ENCODE measurements at places on chromosomes 16 and 17.
A peak's percentile ranks its signal among the peaks of the same experiment; 100 is the strongest.

DNA sequence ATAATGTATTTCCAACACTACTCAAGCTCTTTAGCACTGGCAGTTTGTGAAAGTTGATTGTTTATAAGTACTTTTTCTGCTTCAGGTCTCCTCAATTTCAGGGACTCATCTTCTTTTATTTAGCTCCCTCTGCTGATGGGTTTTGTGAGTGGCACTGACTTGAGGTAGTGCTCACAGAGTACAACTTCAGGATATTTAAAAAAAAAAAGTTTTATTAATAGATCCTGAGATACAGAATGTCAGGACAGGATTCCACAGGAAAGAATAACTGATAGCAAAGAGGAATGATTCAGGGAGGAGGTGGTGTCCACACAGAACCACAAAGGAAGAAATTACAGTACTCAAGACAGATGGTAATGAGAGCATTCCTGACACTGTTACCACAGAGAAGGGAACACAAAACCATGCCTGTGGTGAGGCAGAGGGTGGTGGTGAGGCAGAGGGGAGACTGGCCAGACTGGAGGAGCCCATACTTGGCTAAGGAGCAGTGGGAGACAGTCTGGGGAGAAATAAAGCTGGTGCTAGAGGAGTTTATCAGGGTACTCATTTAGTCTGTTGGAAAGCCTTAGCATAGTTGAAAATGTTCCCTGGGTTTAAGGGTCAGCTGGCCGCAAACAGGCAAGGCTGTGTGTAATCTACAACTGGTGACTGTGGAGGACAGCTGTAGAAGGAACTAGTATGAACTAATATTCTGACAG is 63.7 kb downstream of the SPAG9 start:
- DNase-seq, result peak; percentile 77

- DNase-seq, result no peak
Observed at GRCh38 chr16:52367821-52368220, 179.1 kb downstream of the TOX3 start.

DNA sequence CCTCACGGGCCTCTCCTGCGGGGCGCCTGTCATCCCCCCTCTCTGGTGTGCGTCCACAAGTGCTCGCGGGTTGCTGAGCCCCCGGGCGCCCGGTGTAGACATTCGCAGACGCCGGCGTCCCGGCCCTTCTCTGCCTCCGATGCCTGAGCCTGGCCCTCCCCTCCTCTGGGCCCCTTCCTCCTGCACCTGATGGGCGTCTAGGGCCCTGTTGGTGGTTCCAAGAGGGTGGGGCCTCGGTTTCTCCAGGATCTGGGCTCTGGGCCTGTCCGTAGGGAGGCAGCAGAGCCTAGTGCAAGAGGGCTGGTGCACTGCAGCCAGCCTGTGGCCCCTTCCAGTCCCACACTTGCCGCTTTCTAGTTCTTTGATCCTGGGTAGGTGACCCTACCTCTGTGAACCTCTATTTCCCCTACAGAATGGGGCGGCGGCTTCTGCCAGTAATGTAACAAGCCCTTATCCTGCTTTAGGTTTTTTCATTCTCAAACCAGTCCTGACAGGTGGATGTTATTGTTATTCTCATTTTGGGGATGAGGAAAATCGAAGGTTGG is 623 bp downstream of the E4F1 start:
- DNase-seq, result peak; percentile 66

DNA sequence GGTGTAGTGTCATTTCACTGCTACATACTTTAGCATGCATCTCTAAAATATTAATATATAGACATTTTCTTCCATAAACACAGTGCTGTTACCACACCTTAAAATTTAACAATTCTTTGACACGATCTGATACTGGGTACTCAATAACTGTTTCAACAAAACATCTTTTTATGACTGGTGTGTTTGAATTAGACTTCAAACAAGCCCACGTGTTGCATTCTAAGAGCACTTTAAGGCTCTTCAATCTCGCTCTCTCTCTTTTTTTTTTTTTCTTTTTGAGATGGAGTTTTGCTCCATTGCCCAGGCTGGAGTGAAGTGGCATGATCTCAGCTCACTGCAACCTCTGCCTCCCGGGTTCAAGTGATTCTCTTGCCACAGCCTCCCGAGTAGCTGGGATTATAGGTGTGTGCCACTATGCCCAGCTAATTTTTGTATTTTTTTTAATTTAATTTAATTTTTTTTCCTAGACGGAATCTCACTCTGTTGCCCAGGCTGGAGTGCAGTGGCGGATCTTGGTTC is 15.8 kb upstream of the SLC46A1 start:
- DNase-seq, result no peak

DNA sequence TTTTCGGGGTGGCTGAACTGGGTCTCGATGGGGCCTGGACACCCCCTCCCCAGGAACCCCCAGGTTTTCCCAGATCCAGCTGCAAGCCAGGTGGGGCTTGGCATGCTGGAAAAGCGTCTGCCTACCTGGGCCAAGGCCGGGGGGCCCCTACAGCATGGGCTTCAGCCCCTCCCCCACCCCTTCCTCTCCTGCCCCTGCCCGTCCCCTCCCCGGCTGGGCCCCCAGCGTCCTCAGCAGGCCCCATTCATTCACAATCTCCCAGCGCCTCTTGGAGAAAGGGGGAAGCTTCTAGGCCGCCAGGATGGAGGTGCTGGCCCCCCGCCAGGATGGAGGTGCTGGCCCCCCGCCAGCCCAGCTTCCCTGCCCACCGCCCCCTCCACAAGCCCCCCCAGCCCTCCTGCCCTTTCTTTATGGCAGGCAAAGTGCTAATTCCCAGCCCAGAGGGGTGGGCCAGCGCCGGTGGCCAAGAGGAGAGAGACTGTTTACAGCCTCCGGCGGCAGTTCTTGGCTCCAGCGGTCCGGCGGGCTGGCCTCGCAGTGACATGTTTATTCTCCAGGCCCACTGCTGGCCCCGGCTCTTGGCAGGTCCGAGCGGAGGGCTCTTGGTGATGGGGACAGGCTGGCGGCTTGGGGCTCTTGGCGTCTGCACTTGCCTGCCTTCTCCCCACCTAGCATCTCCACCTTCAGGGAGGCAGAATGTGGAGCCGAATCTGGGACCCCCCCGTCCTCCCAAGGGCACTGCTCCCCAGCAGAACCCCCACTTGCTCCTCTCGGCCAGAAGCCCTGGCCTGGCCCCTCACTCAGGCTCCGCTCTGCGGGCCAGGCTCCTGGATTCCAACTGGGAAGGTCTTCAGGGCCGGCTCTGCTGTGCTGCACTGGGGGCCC is 94.4 kb upstream of the CIBAR2 start:
- no peak for DNase-seq

- DNase-seq, result no peak
Observed at GRCh38 chr16:8888951-8889892, 7.1 kb downstream of the LITAFD start.

DNA sequence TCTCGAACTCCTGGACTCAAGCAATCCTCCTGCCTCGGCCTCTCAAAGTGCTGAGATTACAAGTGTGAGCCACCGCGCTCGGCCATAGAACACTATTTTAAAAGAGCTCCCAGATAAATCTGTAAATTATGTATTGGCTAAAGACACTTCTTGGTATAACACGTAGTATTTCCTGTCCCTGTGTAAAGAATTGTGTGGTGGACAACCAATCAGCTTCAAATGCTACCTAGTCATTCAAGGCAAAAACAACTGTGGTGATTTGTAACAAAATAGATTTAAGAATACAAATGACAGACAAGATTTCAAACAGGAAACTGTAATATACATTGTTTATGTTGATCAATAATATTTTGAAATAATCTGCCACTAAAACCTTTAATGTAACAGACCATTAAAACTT is 14.6 kb downstream of the CRLF3 start:
- no peak for DNase-seq

- DNase-seq, result no peak
Observed at GRCh38 chr16:78689028-78689427, 589.6 kb downstream of the WWOX start.

DNA sequence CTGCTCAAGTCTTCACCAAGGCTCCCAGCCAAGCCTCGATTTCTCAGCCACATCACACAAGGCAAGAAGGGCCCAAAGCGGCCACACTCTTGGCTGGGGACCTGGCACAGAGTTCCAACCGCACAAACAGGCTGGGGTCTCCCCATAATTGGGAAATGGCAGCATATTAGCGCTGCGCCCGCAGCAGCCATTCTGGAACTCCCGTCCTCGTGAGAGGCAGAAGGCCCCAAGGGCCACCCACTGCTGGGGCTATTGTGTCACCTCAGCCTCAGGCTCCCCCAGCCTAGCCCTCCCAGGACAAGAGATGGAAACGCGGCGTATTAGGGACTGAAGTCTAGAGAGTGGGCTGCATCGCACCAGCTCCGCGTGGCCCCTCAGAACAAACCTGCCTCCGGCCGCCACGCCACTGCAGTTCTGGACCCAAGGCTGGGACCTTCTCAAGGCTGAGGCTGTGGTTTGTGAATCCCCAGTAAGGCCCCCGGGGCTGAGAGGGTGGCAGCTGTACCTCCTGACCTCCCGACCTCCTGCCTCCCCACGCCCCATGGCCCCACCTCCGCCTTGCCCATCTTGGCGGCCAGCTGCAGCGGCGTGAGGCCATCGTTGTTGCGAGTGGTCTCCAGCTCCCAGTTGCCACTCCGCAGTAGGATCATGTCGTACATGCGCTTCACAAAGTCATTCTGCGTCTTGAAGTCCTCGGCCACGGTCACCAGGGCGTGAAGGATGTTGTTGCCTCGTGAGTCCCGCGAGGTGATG is 25.3 kb downstream of the TRPV3 start:
- no peak for DNase-seq

DNA sequence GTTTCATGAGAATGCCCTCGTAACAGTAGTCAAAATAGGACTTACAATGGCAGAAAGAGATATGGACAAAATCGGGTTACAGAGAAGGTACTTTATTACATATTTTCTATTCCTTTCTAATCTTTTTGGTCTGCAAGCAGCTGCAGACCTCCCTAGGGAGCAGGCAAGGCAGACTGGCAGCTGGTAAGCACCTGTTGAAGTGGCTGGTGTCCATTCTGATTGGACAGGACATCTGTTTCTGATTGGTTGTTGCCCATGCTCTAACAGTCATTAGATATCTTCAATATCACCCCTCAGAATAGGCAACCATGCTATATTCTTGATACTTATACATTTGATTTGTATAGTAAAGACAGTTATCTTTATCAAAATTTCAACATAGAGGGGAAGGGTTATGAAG is 606.3 kb downstream of the KCNJ2 start:
- DNase-seq, result no peak

DNA sequence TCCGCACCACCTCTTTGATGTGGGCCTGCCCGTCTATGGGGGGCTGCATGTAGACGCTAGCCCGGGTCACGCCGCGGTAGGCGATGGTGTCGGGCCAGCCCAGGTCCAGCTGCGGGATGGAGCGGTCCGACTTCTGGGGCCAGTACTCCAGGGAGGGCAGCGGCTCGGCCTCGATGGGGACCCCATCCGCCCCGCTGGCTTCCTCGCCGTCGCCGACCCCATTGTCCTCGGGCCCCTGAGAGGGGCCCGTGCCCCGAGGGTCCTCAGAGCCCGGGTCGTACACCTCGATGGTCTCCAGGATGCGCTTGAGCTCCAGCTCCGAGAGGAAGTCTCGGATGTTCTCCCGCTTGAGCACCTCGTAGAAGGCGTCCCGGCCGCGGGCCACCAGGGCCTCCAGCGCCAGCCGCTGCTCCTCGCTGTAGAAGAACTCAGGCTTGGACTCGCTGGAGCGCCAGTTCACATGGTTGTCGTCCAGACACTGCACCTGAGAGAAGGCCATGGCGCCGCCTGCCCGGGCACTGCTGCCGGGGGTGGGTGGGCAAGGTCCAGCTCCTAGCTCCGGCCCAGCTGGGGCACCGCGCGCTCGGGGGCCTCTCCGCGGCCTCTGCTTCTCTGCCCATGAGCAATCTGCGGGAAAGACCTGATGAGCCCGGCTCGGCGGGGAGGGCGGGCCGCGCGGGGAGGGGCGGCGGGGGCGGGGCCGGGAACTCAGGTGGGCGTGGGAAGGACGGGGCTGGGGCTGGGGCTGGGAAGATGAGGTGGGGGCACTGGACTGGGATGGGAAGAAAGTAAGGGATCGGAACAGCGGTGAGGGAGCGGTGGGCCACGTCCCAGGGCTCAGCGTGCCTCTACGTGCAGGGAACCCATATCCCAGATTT is 782 bp downstream of the FAM83G start:
- no peak for DNase-seq

GRCh38 chr16:55390630-55391237 is 66.7 kb downstream of the IRX6 start:
- DNase-seq, result no peak

DNA sequence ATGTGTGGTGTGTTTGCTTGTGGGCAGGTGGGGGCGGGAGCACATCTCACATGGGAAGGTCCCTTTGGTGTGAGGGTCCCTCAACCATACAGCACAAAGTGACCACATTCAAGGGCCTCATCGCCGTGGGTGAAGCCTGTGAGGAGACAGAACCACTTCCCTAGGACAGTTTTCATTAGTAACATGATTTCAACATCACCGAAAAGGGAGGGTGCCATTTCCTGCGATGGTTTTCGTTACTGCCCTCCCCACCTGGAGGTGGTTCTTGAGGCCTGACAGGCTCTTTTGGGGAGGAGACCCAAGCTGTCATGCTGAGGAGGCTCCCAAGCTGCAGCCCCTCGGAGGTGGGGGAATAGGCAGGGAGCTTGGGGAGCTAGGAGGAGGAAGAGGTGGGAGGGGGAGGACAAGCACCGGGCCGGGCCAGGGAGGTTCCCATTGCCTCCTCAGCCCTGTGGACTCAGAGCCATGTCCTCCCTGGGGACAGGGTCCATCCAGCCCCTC is 9.5 kb downstream of the CD300LB start:
- no peak for DNase-seq

DNA sequence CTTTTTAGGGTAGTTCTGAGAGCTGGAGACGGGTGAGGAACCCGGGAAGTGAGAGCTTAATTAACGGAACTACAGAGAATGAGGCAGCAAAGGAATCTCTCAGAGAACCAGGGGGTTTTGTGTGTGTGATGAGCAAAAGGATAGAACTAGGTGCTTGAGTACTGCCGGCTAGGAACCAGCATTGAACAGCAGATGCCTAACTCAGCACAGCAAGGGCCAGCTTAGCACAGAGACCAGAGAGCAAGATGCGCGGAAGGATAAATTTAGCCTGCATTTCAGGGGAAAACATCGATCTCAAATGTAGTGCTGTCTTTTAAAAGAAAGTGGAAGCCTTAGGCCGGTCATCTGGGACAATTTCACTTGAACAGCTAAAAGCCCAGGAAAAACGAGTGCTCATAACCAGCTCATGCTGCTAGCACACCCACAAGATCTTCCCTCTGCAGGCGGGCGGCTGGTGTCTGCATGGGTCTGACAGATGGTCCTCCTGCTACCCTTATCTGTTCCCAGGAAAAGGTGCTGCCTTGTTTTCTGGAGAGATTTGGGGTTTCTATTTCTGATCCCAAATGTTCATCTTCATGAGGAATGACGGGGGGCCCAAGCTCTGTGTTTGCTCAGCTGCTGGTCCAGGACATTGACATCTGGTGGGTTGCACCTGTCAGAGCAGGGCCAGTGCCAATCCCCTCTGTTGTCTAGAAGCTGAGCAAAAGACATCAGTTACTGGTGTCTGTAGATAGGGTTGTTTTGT is 103.9 kb downstream of the SOCS1 start:
- DNase-seq, result peak; percentile 19

DNA sequence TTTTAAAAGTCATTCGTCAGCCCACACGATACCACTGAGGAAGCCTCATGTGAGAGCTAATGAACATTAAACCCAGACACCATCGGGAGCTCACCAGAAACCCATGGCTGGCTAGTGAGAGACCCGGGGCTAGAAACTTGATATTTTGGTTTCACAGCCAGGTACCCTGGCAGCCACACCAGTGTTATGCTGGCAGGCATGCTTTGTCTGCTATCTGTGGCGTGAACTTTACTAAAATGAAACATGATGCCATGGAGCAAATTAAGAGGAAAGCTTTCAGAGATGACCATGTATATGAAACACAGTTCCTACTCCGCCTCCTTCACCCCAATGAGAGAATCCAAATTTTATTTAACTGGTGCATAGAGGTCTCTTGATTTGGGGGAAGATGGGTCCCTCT is 291.2 kb downstream of the IRX3 start:
- DNase-seq, result no peak
